Astrocyte of the hippocampus (primary cell): ENCODE measurements at places on chromosomes 7 and 10.

DNA sequence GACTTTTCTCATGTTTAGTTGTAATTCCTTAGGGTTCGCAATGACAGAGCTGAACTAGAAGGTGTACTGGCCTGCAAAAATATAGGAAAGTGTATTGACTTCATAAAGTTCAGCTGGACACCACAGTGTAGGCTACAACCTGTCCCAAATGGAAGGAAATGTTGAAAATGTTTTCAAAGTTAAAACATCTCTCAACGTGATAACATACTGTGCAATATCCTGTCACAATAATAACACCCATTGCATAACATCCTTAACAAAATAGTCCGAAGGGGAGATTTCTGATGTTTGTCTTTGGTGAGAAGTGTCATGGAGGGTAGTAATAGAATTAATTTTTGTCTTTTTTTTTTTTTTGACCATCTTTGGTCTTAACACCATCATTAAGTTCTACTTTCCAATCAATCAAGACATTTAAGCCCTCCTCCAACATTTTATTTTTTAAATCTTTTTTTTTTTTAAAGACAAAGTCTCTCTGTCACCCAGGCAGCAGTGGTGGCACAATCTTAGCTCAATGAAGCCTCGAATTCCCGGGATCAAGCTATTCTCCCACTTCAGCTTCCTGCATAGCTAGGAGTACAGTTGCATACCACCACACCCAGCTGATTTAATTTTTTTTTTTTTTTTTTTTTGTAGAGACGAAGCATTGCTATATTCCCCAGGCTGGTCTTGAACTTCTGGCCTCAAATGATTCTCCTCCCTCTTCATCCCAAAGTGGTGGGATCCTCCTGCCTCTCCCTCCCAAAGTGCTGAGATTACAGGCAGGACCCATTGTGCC lies 45.7 kb downstream of the DYNC1I1 start:
- no peak for DNase-seq

GRCh38 chr7:128309976-128310375 lies 33.7 kb downstream of the RBM28 start:
- DNase-seq, result no peak

GRCh38 chr10:133411523-133412380 lies 12.7 kb downstream of the SPRN start:
- peak; percentile 24 for DNase-seq

DNA sequence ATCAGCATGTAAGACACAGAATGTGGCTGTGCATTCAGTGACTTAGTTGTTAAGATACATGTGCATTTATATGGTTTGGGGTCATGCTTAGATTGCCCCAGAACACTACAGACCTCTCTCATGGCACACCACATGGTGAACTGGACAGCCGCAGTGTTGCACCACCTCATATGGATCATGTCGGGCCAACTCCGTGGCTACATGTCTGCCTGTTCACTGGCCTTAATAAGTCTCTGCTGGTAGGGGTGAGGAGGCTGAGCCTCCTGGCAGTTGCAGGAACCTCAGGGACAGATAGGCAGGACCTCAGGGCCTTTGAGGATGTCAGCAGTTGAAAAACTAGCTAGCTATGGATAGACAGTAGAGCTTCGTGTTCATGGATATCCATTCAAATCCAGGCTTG lies 751.0 kb downstream of the GRID1 start:
- DNase-seq, result no peak

DNA sequence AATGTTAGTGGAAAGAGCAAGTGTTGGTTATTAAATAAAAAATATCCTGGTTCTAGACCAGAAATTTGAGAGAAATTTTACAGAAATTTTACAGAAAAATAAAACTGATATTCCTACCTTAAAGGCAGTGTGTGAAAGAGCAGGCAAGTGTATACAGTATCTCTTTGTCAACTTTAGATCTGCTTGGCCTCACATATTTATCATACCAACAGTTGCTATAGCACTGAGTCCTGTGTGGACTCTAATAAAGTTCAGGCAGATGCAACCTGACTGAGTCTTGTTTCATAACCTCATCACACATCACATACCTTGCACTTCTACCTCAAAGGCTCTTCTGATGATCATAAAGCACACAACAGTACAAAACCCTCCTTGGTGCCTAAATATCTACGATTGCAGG lies 552.4 kb upstream of the PCDH15 start:
- no peak for DNase-seq

DNA sequence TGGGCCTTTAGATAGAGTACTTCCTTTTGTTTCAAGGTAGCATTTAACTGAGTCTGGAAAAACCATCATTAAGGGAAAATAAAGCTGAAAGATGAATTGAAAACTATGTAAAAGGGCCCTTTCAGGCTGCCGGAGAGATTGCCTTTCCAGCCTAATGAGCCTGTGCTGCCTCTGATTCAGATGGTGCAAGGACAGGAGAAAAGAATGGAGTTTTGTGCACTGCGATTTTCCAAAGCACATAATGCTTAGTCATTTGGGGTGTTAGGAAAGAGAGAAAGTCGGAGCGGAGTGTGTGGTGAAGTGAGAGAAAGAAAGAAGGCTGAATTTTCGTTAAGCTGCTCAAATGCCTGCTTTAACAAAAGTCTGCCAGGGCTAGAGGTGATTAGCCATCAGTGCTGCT lies 259.7 kb downstream of the PAXIP1 start:
- peak; percentile 7 for DNase-seq

GRCh38 chr7:122770686-122771335 lies 68.1 kb upstream of the RNF148 start:
- DNase-seq, result no peak

DNA sequence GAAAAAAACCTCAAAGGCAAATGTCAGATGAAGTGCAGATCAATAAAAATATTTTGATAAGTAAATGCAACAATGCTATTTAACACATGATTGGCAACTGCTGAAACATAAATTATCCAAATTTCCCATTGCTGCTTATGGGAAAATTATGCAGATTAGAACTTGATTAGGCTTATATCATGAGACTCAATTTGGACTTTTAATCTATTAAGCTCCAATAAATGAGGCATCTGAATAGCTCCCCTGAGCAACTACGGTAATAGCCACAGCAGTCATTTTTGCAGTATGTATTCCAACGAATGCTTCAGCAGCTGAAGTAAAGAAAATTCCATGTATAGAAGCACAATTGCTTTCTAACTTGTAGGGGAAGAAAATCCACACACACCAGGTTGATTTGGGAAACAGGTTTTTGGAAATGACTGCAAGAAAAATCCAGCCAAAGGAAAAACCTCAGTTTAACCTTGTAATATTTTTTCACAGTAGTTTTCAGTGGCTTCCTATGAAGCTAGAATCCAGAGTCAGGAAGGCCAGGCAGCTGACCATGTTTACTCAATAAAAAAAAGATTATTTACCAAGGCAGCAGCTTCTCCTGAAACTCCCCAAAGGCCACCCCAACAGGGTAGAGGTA lies 716.1 kb downstream of the KCNMA1 start:
- no peak for DNase-seq

DNA sequence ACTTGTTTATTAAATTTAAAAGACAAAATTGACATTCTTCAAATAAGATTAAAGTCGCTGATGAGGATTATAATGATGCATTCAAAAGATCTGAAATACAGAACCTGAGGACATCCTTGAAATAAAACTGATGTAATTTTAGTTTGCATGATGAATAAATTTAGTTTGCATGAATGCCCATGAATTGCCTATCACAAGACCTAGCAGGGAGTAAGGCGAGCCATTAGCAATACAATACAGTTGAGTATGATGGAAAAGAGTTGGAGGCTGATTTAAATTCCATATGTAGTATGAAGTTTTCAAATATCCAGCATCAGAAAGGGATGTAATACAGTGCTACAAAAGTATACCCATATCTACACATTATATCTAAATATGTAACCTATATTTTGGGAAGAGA lies 321.3 kb downstream of the CACNA2D1 start:
- peak; percentile 5 for DNase-seq

- no peak for DNase-seq
Measured at GRCh38 chr7:142548978-142549377, 200.3 kb upstream of the PRSS1 start.

DNA sequence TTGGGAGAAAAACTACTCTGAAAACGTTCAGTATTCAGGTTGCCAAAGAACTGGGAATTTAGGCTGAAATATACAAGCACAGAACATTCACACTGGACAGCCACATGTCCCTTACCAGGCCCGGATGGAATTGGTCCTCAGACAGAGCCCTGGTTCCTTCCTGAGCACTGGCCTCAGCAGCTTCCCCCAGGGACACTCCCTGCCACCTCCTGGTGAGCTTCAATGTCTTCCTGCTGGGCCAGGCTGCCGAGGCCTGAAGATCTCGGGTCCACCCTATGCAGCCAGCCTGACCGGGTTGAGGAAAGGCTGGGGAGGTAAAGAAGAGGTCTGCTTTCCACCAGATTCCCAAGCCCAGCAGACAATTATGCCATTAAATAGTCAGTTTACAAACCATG lies 24.8 kb downstream of the LEP start:
- no peak for DNase-seq

DNA sequence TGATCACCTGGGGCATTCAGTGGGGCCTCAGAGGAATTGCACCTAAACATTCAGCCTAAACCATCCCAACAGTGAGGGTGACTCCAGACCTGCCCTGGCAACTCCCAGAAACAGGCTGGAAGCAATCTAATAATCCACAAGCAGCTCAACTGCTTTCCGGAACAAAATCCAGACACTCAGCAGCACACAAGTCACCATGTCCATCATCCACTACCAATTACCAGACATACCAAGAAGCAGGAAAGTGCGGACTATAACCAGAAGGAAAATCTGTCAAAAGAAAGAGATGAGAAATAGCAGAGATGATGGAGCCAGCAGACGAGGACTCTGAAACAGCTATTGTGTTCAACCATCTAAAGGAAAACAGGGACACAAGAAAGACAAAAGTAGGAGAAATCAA lies 342.6 kb upstream of the ZMIZ1 start:
- DNase-seq, result no peak

GRCh38 chr10:44906486-44906885 lies 4.7 kb upstream of the TMEM72 start:
- DNase-seq, result no peak
